Right cardiac atrium (tissue), 5 donors: ENCODE measurements at places on chromosomes 12 and 14. TPM values are rescaled to one million over a fixed set of nuclear protein-coding genes. Genes with fewer than 3 reads are reported as not detected.
A peak's percentile ranks its signal among the peaks of the same experiment; 100 is the strongest.

DNA sequence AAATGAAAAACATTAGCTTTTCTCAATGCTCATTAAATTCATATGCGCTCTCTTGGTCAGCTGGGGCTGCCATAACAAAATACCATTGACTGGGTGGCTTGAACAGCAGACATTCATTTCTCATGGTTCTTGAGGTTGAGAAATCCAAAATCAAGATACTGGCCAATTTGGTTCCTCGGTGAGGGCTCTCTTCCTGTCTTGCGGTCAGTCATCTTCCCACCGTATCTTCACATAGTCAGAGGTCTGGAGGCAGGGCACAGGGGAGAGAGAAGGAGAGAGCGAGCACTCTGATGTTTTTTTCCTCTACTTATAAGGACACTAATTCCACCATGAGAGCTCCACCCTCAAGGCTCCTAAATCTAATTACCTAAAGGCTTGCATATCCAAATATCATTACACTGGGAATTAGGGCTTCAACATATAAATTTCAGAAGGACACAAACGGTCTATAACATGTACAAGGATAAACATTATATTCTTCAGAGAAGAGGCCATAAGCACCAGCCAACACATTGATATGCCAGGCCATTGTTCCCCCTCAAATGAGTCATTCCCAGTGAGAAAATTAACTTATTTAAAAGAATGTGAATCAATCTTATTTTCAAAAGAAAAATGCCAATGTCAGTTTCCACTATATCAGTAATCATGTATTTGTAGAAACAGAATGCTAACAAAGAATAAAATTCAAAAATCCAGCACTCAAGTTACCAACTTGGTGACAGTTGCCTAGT is 152.2 kb downstream of the BTG1 start:
- DNase-seq, result no peak

GRCh38 chr12:90543374-90543773 is 411.6 kb downstream of the CCER1 start:
- no peak for DNase-seq

The RITA1 gene
- total RNA-seq, result 10.1 TPM

GRCh38 chr14:98293576-98293975 is 978.4 kb downstream of the BCL11B start:
- no peak for DNase-seq

GRCh38 chr12:32877601-32878459 is 18.7 kb downstream of the PKP2 start:
- DNase-seq, result peak; percentile 81

The IL23A gene
- not detected for total RNA-seq

GRCh38 chr12:4015225-4016091 is 142.3 kb upstream of the PARP11 start:
- no peak for DNase-seq

DNA sequence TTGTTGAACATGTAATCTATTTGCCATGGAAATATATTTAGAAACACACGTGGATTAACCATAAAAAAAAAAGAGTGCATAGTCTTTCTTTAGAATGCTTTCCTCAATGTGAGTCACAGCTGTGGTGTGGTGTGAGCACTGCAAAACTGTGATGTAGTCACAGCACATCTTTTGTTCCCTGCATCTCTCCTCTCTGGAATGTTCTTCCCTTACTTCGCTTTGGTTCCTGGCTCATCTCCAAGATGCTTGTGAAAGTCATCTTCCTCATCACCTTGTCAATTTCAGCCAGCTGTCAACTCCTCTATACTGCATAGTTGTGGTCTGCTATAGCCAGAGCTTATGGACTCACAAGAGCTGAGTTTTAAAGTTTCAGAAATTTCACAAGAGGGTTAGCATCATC is 60.2 kb downstream of the STAB2 start:
- no peak for DNase-seq

DNA sequence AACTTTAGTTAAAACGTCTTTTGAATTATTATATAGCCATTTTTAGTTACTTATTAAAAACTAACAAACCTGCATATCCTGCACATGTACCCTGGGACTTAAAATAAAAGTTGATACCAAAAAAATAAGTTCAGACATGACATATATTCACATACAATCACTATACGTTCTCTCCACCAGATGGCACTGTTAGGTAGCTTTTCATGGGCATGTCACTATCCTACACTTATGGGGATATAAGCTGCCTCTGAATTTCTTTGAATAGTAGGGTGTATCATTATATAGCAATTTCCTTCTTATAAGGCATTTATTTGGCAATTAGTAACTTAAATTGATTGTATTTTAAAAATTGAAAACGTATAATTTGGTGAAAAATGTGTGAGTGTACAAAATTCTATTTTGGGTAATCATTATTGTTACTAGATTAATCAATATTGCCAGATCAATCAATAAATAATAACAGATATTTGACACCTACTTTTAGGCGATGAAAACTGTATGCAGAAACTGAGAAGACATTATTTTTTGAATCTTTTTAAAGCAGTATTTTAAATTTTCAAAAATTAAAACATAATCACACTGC is 31.8 kb upstream of the OR10A7 start:
- no peak for DNase-seq

The KCNH3 gene
- 1.4 TPM for total RNA-seq

The HELB gene
- total RNA-seq, result 0.74 TPM

The NFE2 gene
- 0.97 TPM for total RNA-seq

GRCh38 chr12:85390266-85390665 is 110.2 kb downstream of the ALX1 start:
- no peak for DNase-seq

DNA sequence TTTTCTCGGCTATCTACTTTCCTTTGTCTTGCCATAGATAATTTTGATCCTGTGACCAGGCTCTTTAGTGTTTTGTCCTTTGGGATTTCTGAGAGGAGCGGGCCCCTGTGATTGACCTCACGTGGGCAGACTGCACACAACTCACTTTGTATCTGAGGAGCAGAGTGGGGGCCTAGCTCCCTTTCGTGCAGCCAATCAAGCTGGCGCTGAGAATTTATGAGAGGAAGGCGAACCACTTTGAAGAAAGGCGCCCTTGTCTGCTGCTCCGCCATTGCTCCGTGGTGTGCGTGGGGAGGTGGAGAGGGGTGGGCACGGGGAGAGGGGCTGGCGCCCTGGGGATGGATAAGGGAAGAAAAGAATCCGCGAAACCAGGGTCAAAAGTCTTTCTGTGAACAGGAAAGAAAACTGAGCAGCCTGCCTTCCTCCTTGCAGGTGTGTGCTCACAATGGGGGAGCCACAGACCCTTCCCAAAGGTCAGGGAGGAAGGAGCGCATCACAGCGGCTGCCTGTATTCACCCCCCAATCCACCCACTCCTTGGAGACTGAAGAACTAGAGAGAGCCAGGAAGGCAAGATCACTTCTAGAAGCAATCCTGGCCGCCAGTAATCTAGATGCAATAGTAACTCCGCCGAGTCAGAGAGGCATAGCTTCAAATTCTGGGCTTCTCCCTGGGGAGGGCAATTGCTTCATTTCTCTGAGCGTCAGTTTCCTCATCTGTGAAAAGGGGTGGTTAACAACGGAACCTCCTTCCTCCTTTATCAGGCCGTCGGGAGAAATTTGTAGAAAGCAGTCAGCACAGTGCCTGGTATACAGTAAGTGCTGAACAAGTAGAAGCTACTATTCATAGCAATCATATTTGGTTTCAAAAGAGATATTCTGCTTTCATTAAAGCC is 24.9 kb upstream of the MED13L start:
- DNase-seq, result no peak

DNA sequence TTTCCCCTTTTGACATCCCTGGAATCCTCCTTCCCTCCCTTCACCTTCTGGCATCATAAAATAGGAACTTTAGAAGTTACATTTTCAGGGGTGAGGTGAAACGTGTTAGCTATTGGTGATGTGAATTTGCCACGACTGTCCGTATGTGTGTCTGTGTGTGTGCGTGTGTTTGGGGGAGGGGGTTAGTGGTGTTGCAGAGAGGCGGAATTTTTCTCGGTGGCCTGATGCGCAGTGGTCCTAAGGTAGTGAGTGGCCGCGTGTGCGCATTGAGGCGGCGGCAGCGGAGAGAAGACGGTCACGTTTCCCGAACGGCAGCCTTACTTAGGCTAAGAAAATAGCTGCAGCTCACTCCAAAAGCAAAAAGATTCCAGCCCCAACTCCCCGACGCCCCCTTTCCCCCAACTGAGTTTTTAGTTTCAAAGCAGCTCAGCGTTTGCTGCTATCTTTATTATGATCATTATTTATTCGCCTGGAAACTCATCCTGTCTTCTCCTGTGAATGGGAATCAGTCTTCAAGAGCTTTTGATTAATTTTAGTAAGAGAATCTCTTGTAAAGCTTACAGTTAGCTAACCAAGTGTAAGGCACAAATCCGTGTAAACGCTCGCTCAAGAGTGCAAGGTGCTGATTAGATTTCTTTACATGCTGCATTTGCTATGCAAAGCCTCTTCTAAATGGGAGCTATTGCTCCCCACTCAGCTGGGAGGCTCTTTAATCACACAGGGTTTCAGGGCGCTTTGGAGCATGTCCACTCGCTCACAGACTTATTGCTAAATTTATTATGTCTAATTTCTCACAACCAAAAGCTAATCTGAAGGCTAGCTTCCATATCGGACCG is 4.7 kb downstream of the FLRT2 start:
- peak; percentile 52 for DNase-seq

DNA sequence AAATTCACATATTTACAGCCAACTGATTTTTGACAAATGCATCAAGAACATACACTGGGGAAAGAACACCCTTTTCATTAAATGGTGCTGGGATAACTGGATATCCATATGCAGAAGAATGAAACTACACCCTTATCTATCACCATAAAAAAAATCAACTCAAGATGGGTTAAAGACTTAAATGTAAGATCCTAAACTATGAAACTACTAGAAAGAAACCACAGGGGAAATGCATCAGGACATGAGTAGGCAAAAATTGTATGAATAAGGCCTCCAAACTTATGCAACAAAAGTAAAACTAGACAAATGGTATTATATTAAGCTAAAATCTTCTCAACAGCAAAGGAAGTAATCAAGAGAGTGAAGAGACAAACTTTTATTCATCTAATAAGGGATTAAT is 242.6 kb downstream of the CPNE8 start:
- no peak for DNase-seq

The OAS1 gene
- total RNA-seq, result 5.2 TPM

The TSPAN11 gene
- 3.8 TPM for total RNA-seq

DNA sequence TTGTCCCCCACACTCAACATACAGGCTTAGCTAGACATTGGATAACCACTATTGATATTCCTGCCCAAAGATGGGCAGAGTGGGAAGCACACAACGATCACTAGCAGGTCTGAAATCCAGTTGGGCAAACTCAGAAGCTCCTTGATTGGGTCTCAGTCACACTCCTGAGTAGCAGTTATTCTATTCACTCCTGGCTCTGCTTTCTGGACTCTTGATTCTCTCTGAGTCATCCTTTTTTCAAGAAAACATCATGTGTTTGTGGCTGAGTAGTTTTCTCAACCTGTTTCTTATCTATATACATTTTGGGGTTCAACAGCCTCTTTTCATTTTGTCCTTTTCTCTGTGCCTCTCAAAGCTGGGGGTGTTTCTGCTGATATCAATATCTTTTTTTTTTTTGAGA is 46.0 kb upstream of the MANSC4 start:
- DNase-seq, result no peak

DNA sequence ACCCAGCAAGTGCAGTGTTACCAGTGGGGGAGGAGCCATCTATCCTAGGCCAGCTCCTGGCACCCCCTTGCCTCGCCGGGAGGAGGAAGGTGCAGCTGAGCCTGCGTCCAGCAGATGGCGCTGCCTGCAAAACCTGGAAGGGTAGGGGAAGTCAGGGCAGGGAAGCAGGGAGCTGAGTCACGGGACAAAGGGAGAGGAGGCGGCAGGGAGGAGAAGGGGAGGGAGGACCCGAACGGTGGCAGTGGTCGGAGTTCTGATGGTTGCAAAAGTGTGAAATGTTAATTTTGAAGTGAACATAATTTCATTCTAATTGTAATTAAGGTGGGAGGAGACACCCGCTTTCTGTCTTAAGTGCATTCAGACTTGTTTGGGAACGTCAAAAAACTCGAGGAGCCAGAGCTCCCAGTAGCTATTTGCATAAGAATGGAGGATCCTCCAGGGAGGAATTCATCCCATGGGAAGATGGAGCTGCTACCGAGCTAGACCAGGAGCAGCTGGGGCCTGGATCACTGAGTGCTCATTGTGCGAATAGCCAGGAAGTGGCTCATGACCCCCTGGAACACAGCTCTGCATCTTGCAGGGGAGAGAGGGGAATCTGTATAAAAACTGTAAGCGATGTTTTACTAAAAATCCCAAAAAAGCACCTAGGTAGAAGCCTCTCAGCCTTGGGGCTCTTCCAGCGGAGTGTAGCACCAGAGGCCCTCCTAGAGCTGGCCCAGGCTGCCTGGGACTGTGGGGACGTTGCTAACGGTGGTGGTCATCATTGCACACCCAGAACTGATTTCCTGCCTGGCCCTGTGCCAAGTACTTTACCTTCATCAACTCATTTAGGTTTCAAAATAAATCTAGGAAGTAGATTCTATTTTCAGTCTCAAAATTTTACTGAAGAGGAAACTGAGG is 59.5 kb downstream of the EMP1 start:
- peak; percentile 94 for DNase-seq

The ACOT6 gene
- not detected for total RNA-seq

The KRT81 gene
- total RNA-seq, result not detected

The WNT1 gene
- not detected for total RNA-seq

- no peak for DNase-seq
These were observed 88.8 kb downstream of the FUT8 start for GRCh38 chr14:65501328-65501727.

The BICD1 gene
- 9.7 TPM for total RNA-seq

The PTPRB gene
- total RNA-seq, result 40.0 TPM

GRCh38 chr12:117571321-117571720 is 209.9 kb upstream of the NOS1 start:
- no peak for DNase-seq

GRCh38 chr14:50924843-50925242 is 19.4 kb downstream of the PYGL start:
- no peak for DNase-seq
